ENCODE measurements at places on chromosomes 4 and X.

DNA sequence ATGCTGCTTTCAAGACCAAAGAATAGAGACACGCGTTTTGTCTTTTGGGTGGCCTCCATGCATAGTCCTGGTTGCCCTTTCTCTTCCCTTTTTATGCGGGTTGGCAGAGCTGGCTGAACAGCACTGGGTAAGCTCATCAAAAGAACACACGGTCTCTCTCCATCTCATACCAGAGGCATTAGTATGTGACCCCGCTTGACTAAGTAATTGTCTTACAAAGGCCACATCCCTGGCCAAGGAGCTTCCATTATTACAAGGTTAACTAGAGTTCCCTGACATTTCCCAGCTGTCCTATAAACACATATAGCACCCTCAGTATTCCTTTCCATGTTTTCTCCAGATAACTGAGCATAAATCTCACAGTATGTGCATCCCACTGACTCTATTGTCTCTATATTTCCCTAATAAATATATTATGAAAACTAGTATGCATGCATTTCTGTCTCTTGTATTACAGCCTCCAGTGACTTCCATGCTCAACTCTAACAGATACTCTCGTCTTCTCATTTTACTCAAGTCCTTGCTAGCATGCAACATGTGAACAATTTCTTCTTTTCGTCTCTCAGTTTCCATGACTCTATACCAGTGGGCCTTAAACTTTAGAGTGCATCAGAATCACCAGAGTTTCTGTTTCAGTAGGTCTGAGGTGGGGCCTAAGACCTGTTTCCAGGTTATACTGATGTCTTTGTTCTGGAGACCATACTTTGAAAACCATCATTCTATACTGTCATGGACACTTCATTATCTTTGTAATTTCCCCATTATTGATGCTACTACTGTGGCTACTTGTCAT is 247.7 kb upstream of the ARSJ start:
- no peak for DNase-seq

GRCh38 chr4:26858947-26859401 is 1.7 kb upstream of the STIM2 start:
- DNase-seq, result no peak

- DNase-seq, result no peak
Observed at GRCh38 chr4:95363966-95364365, 184.8 kb downstream of the UNC5C start.

GRCh38 chrX:120244395-120244734 is 6.2 kb upstream of the ZBTB33 start:
- DNase-seq, result no peak

DNA sequence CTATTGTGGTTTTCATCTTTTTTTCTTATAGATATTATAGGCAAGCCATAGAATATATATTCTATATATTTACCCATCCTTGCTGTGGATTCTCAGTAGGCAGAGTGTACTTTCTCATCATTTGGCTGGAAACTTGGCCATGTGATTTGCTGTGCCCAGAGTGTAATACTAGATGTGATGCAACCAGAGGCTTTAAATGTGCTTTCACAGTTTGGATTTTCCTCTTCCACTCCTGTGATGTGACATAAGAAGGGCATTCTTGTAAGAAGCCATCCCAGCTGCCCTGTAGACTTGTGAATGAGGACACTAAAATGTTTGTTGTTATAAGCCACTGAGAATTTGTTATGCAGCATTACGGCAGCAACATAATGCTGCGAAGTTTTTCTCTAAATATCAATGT is 10.4 kb upstream of the HPGDS start:
- DNase-seq, result no peak

- no peak for DNase-seq
Observed at GRCh38 chr4:30948653-30949052, 228.5 kb downstream of the PCDH7 start.

DNA sequence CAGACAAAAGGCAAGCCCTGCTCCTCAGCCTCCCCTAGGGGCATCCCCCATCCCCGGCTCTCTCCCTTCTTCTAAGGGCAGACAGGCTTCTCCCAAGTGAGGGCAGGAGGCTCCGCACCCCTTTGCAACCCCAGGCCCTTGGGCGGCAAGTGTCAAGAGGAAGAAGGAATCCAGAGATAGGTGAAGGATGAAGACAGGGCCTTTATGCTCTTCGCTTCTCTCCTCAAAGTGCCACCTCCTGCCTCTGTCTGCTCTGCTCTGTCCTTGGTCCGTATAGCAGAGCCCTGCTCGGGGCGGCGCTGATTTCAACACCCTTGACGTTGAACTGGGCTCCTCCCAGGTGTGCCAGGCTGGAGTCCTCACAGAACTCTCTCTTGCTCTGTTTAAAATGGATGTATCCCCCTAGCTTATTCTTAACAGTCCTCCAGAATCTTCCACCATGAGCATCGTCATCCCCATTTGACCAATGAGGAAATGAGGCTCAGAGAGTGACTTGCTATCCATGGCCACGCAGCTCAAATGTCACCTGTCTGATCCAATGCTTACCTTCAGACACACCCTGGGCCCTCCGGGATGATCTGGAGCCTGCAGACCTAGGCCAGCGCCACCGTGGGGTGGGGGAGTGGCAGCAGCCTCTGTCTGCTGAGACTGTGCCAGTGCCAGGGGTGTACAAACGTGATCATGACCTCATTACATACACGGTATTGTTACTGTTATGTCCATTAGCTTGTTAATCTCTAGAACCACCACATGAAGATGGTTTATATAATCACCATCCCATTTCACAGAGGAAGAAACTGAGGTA is 99.8 kb downstream of the PHKA2 start:
- no peak for DNase-seq

- DNase-seq, result no peak
Observed at GRCh38 chr4:71857713-71858451, 74.0 kb upstream of the GC start.

DNA sequence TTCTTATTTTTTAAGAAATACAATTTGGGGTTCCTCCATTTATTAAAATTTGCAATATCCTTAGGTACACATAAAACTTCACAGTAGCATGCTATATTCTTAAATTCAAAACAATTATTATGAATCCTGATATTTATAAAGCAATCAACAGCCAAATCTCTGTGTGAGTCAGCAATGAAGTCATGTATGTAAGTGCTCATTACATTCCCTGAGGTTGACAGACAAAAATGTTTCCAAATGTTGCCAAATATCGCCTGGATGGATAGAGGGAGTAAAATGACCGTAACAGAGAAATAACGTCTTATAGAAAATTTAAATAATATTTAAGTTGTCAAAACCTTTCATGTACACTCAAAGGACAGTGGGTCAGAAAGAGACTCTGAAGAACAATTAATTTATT is 220.0 kb downstream of the PCDH18 start:
- no peak for DNase-seq

- no peak for DNase-seq
Observed at GRCh38 chrX:26762253-26762652, 546.3 kb downstream of the MAGEB5 start.

DNA sequence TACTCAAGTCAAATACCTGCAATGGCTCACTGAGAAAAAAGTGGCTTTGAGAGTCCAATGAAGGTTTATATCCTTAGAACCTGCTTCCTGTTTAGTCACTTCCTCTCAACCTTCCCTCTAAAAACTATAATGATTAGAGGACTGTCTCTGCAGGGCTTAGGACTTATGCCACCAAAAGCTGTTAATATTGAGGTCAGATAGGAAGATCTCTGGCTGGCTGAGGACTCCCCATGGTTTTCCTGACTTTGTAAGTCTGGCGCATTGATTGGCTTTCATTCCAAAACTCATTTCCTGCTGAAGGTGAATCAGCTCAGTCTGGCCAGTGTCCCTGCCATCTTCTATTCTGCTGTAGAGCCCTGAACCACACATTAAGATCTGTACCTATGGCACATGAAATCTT is 140.9 kb upstream of the ANK2 start:
- DNase-seq, result no peak

DNA sequence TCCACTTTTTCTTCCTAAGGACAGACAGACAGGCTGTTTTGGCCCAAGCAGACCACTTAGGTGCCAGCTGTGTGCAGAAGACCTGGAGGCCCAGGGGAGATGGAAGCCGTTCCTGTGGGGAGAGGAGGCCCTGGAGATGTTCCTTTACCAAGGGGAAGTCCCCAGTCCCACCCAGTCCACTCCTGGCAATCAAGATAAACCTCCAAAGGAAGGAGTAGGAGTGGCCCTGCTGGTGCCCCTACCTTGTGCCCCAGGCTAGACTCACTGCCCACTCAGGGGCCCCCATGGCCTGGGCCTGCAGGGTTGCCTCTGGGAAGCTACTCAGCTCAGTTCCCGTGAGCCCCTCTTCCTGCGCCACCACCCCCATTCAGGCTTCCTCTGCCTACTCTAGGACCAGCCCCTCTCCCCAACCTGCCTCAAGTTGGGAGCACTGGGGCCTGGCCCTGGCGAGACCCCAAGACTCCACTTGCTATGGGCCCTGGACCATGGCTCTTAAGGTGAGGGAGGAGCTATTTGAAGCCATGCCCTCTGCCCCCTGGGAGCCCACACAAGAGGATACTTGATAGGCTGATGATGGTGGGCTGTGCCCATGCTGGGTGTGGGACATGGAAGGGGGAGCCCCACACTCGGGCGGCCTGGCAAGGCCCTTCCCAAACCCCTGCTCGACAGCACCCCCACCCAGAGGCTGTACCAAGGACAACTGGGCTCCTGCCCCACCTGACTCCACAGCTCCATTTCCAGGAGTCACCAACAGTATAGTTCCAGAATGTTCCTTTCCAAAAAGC is 24.8 kb upstream of the RNF4 start:
- DNase-seq, result no peak

DNA sequence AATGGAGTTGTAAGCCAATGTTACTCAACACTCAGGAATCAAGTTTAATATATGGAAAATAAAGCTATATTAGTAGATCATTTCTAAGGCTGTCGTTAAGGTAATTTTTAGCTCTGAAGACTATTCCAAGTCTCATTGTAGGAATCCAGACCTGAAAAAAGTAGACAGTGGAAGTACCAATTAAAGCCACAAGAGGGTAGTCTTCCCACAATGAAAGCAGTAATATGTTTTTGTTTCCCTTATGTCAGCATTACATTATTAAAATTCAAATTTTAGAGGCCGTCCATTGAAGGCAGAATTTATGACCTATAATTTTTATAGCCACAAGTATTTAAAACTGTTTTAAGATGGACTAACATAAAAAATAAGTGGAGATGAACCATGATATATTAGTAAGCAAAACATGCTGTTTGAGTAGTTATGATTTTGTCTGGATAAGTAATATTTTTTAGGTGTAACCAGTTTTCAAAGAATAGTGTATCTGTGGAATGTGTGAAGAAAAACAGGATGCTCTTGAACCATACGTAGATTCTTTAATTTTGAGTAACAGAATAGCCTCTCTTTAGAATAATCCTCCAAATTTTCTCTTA is 372.6 kb upstream of the TECRL start:
- DNase-seq, result no peak

DNA sequence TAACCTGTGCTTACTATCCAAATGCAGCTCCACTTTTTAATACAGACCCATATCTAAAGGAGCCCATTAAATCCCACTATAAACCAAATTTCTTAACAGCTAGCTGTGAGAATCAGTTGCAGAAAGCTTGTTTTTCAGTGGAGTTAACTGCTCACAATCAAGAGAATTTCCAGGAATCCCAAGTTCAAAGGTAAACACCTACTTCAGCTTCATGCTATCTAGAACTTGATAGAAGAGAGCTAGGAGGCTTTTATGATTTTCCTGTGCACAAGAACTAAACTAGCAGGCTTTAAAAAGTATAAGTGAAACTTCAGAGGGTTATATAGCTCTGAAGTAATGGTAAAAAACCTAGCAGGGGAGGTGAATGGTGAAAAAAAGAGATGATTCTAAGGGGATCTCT is 96.2 kb upstream of the PABPC4L start:
- no peak for DNase-seq

DNA sequence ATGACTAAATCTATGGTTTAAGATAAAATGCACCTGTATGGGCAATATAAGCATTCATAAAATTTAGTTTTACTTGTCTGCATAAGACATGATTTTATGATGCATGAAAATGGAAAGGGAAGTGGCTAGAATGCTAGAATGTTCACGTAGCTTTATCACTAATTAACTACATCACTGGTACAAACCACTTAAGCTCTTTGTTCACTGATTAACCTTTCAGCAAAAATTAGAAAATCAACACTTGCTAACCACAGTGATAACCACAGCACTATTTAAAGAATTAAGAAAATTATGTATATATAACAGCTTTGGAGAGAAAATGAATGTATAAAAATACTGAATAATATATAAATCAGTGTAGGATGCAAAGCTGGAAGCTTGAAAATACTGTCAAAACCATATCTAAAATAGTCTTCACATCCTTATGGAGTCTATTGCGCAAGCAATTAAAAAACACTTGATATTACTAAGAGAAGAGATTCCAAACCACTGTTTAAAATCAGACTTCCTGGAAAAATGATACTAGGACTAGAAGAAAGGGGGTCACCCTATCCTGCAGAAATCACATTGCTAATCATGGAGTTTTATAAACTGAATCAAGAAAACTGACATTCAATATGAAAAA is 51.9 kb downstream of the EFHC2 start:
- DNase-seq, result no peak

DNA sequence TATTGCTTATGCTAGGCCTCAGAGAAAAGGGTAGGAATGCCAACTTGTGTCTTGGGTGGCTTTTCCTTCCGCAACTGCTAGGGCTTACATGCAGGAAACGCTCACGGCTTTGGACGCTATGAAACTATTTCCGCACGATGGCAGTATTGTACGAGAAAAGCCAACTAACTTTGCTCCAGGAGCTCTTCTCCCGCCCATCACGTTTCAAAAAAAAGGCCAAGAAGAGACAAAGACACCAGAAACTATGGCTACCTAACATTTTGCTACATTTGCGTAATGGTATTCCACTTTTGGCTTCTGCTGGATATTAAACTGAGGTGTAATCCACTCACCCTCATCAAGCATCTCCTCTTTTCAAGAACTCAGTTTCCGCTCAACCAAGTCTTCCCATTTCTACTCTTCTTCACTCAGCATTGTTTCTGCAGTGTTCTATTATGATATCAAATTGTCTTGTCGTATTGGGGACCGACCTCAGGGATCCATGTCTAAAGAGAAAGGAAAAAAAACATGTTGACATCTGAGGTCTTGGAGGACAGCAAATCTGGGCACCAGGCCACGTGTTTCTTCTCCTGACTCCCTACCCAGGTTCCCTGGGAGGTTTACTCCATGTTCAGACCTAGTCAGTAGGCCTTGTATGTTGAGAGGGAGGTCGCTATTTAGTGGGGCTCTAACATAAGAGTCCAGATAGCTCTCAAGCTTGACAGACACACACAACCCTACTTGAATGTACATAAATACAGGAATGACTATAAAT is 239.4 kb upstream of the STK26 start:
- DNase-seq, result no peak

Measured in CD4-positive, alpha-beta T cell treated with Interleukin-10 for 1 hour (primary cell).